ENCODE measurements at places on chromosomes 1 and 21. TPM values are rescaled to one million over a fixed set of nuclear protein-coding genes. Genes with fewer than 3 reads are reported as not detected.

Gene PADI1
- 0.37 TPM for total RNA-seq

DNA sequence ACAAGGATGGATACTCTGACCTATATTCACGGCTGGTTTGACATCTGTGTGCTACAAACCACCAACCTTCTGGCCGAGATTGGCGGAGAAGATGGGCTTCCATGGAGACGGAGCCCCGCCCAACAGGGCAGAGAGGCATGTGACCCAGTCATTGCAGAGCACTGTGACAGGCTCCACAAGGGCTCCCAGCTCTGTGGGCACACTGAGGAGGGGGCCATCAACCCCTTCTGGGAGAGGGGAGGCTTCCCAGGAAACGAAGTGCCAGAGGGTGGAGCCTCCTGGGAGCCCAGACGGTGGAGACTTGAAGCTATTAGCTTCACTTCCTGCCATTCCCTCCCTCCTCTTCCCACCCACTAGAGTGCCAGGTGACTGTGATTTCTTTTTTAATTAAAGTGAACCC lies 71.6 kb upstream of the IFFO2 start:
- H3K27ac ChIP-seq: no peak overlapping the region
- H3K27me3 ChIP-seq: no peaks in the 10 kb centered on the region
- no peaks in the 10 kb centered on the region for H3K36me3 ChIP-seq
- peaks cover 10% of the 10 kb centered on the region for H3K4me1 ChIP-seq
- no peak for DNase-seq
- no peak overlapping the region for H3K4me3 ChIP-seq

DNA sequence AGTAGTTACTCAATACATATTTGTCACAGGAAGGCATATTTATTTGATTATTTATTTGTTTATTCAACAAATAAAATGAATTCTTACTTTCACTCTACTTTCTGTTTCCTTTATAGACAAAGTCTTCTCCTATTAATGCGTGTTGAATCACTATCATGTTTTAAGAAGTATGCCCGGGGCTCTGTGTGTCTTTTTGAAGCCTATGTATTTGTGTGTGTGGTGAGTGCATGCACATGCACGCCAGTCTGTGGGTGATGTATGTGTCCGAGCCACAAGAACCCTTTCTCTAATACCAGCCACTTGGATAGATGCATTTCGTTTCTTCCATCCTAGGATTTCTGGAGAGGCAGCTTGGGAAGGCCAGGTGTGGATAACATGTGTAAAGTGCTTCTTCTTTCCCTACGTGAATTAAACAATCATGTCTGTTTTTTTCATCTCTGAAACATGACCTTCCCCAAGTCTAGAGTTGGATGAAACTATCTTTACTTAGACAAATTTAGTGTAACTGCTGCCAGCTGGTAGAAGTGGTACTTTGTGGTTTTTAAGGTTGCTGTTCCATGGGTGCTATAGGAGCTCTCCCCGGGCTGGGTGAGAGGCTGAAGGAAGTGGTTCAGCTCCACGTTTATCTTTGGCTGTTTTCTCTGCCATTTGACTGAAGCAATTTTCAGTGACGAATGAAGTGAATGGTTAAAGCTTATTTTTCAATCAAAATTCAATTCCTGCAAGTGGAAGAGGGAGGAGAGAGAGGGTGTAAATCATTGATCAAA lies 46.8 kb upstream of the PPM1J start:
- no peaks in the 10 kb centered on the region for H3K27me3 ChIP-seq
- no peak overlapping the region for H3K4me3 ChIP-seq
- H3K27ac ChIP-seq: no peak overlapping the region

Gene SLAMF6
- total RNA-seq: not detected

Gene C21orf91
- total RNA-seq: 17.7 TPM

DNA sequence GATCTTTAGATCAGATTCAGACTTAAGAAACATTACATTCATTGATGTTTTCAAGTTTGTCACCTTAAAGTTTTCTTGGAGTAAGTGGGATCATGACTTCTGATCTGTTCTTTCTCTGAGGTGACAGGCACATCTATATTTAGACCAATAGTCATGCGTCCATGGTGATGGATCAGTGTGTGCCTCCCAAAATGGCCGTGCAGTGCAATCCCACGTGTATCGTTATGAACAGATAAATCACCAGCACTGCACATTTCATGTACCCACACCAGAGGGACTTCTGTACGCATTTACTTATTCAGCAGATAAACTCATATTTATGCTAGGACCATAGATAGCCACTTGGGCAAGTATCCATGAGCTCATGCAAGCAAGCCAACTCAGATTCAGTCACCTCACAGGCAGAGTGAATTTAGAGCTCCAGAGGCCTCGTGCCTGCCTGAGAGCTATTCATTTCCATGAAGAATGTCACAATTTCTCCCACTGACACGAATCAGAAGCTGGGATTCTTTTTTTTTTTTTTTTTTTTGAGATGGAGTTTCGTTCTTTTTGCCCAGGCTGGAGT lies 13.9 kb upstream of the WDR26 start:
- H3K36me3 ChIP-seq: no peaks in the 10 kb centered on the region
- H3K4me3 ChIP-seq: no peak overlapping the region
- DNase-seq: no peak
- no peak overlapping the region for H3K27ac ChIP-seq

- no peak for DNase-seq
- no peaks in the 10 kb centered on the region for H3K36me3 ChIP-seq
- no peaks in the 10 kb centered on the region for H3K27me3 ChIP-seq
- H3K4me3 ChIP-seq: no peak overlapping the region
- H3K27ac ChIP-seq: no peak overlapping the region
- H3K4me1 ChIP-seq: no peaks in the 10 kb centered on the region
These were observed 9.2 kb upstream of the VPS26C start for GRCh38 chr21:37276377-37276776.

Gene RNU1-4
- total RNA-seq: 1,685 TPM

- no peak overlapping the region for H3K27ac ChIP-seq
- no peak overlapping the region for H3K4me3 ChIP-seq
- H3K36me3 ChIP-seq: no peaks in the 10 kb centered on the region
- H3K27me3 ChIP-seq: no peaks in the 10 kb centered on the region
- peaks cover 3% of the 10 kb centered on the region for H3K4me1 ChIP-seq
These were observed 25.5 kb upstream of the ITPKB start for GRCh38 chr1:226764533-226764932.

Gene OR2T12
- total RNA-seq: not detected

Gene RGS8
- total RNA-seq: not detected

DNA sequence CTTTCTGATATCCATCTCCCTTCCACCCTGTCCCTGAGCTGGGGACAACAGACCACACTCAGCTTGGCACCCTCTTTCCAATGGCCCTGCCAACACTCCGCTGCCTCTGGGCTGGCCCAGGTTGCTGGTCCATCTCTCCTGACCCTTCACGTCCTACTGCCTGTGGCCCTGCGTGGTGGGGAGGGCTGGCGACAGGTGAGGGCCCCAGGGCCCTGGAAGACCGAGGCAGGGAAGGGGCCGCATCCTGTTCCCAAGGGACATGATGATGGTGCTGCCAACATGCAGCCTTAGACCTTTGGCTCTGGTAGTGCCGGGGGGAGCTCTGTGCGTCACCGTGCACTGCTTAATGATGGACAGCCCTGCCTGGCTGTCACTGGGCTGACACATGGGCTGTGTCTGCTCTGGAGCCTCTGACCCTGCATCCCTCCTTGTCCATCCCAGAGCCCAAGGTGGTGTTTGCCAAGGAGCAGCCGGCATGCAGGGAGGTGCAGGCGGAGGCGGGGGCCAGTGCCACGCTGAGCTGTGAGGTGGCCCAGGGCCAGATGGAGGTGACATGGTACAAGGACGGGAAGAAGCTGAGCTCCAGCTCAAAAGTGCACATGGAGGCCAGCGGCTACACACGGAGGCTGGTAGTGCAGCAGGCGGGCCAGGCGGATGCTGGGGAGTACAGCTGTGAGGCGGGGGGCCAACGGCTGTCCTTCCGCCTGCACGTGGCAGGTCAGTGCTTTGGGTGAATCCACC lies 65.2 kb downstream of the OBSCN start:
- H3K27ac ChIP-seq: no peak overlapping the region
- H3K4me1 ChIP-seq: peaks cover 6% of the 10 kb centered on the region
- DNase-seq: no peak
- no peaks in the 10 kb centered on the region for H3K27me3 ChIP-seq

DNA sequence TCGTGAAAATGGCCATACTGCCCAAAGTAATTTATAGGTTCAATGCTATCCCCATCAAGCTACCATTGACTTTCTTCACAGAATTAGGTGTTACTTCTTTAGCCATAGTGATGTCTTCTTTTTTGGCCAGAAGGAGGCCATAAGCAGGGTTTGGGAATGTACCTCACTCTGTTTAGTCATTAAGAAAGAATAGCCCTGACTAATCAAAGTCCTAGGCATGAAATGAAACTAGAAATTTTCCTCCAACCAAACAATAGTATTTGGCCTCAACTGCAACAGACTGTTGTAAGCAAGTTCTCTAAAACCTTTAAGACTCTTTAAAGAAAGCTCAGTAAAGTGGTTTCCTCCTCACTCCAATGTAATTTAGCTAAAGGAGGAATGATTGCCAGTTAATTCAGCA lies 163.9 kb downstream of the AKT3 start:
- no peaks in the 10 kb centered on the region for H3K4me1 ChIP-seq
- H3K4me3 ChIP-seq: no peak overlapping the region
- H3K36me3 ChIP-seq: no peaks in the 10 kb centered on the region
- no peak for DNase-seq
- H3K27ac ChIP-seq: no peak overlapping the region
- peaks cover 17% of the 10 kb centered on the region for H3K27me3 ChIP-seq

Gene GPR89A
- 19.5 TPM for total RNA-seq

Gene OLIG2
- not detected for total RNA-seq

DNA sequence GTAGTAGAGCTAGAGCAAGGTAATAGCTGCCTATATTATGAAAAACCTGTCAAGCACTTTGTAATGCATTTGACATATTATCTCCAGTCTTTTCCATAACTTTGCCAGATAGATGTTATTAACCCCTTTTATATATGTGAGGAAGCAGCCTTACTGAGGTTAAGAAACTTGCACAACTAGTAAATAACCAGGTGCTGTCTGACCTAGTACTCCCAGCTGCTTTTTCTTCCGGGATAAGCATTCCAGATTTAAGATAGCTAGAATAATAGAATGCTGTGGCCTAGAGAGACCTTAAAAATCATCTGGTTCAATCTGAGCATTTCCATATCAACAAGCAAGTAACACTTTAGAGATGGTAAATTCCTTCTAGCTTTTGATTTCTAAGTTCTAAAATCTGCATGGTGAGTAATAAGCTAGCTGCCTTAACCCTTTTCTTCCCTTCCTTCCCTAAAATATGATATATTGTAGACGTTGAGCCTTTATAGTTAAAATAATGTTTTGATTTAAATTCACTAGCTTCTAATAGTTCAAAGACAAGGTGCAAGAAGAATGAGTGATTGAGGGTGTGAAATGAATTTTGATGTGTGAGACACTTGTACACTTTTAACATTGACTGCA lies 1.8 kb downstream of the SH3GLB1 start:
- H3K4me3 ChIP-seq: peak overlapping the region; percentile 85
- no peaks in the 10 kb centered on the region for H3K27me3 ChIP-seq
- no peak for DNase-seq
- H3K36me3 ChIP-seq: no peaks in the 10 kb centered on the region

Gene THEM5
- total RNA-seq: not detected

DNA sequence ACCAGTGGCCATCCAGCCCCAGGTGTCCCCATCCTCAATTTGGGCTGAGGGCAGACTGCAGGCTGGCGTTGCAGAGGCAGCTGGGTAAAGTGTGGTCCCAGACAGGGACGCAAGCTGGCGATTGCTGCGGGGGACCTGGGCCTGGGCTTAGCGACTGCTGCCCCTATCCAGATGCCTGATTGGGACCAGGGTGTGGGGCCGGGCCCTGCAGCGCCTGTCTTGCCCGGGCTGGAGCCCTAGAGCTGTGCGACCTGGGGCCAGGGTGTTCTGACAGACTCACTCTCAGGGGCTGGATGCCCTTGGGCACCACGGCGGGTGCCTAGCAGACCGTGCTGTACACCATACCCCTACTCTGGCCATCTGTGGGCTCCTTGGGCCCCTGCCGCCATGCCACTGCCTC lies 16.2 kb upstream of the FAAP20 start:
- H3K4me1 ChIP-seq: peaks cover 25% of the 10 kb centered on the region
- no peaks in the 10 kb centered on the region for H3K36me3 ChIP-seq
- H3K4me3 ChIP-seq: no peak overlapping the region
- H3K27ac ChIP-seq: no peak overlapping the region
- no peaks in the 10 kb centered on the region for H3K27me3 ChIP-seq
- no peak for DNase-seq

DNA sequence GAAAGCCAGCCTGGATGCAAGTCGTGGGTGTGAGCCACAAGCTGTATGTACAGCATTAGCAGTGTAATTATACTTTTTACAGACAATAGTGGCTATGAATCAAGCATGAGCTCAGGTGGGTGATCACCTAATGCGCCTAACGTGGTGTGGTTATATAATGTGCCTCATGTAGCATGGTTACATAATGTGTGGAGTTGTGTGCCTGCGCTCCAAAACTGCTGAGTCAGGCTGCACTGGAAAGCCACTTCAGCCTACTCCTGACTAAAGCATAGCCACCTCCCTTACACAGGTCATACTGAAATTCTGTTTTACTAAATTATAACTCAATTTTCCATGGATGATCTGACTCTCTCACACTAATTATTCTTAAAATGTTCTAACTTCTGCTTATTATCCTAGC lies 69.8 kb downstream of the KCNT2 start:
- H3K4me3 ChIP-seq: no peak overlapping the region
- H3K36me3 ChIP-seq: no peaks in the 10 kb centered on the region
- H3K4me1 ChIP-seq: no peaks in the 10 kb centered on the region
- H3K27ac ChIP-seq: no peak overlapping the region
- no peaks in the 10 kb centered on the region for H3K27me3 ChIP-seq
- DNase-seq: no peak

- no peak for DNase-seq
- no peaks in the 10 kb centered on the region for H3K36me3 ChIP-seq
- H3K4me1 ChIP-seq: no peaks in the 10 kb centered on the region
These were observed 481.2 kb downstream of the MATN1 start for GRCh38 chr1:30242168-30242567.

- H3K36me3 ChIP-seq: no peaks in the 10 kb centered on the region
- no peak overlapping the region for H3K27ac ChIP-seq
- no peaks in the 10 kb centered on the region for H3K27me3 ChIP-seq
- no peak for DNase-seq
- H3K4me3 ChIP-seq: no peak overlapping the region
- no peaks in the 10 kb centered on the region for H3K4me1 ChIP-seq
These were observed 297.9 kb downstream of the PCP4 start for GRCh38 chr21:40164905-40165772.

GRCh38 chr1:212667223-212668139 lies 32.2 kb downstream of the BATF3 start:
- H3K4me3 ChIP-seq: no peak overlapping the region
- H3K4me1 ChIP-seq: peaks cover 26% of the 10 kb centered on the region
- no peaks in the 10 kb centered on the region for H3K36me3 ChIP-seq
- H3K27me3 ChIP-seq: no peaks in the 10 kb centered on the region
- peak; percentile 10 for DNase-seq
- no peak overlapping the region for H3K27ac ChIP-seq

GRCh38 chr1:89607156-89607555 lies 25.8 kb upstream of the LRRC8C start:
- H3K4me1 ChIP-seq: peaks cover 10% of the 10 kb centered on the region
- no peak overlapping the region for H3K4me3 ChIP-seq
- no peaks in the 10 kb centered on the region for H3K27me3 ChIP-seq
